HFFc6 (cell line): ENCODE measurements at places on chromosomes 11 and 22. TPM values are rescaled to one million over a fixed set of nuclear protein-coding genes. Genes with fewer than 3 reads are reported as not detected.

The P2RX6 gene
- total RNA-seq, result 1.6 and 3.5 TPM in 2 replicates

The BRSK2 gene
- 0.89 TPM in 1 of 2 replicates, not detected in the other for total RNA-seq

The CARNS1 gene
- 0.06 and 0.08 TPM in 2 replicates for total RNA-seq

The DRICH1 gene
- total RNA-seq, result not detected in 2 replicates

The TRMU gene
- 24.6 to 35.2 TPM (median 32.5 TPM) in 3 replicates for total RNA-seq

The OR52E8 gene
- not detected in 3 replicates for total RNA-seq

The TRAF6 gene
- total RNA-seq, result 7.9 to 8.8 TPM (median 7.9 TPM) in 3 replicates

The MS4A15 gene
- total RNA-seq, result not detected in 2 replicates

The RFPL2 gene
- total RNA-seq, result not detected in 2 replicates

The SCN4B gene
- 0.08 TPM in 1 of 2 replicates, not detected in the other for total RNA-seq

The JHY gene
- 6.2 to 6.5 TPM (median 6.3 TPM) in 3 replicates for total RNA-seq

The CCDC116 gene
- total RNA-seq, result 0.22 to 0.35 TPM (median 0.26 TPM) in 3 replicates

The NLRP6 gene
- total RNA-seq, result not detected in 3 replicates

The SYT9 gene
- total RNA-seq, result not detected in 2 replicates

The APOL5 gene
- not detected in 3 replicates for total RNA-seq

The HBG2 gene
- not detected in 3 replicates for total RNA-seq

The PRG3 gene
- total RNA-seq, result not detected in 3 replicates

The CHRNA10 gene
- total RNA-seq, result 0.52 to 0.84 TPM (median 0.57 TPM) in 3 replicates

The MYOD1 gene
- total RNA-seq, result not detected in 2 replicates

The OR8H3 gene
- not detected in 3 replicates for total RNA-seq

The SNX32 gene
- total RNA-seq, result not detected in 3 replicates

The DRAP1 gene
- 417 to 595 TPM (median 422 TPM) in 3 replicates for total RNA-seq

The TYR gene
- total RNA-seq, result not detected in 3 replicates

The APOA4 gene
- not detected in 3 replicates for total RNA-seq

The VPREB3 gene
- 0.90 TPM in 1 of 3 replicates, not detected in the others for total RNA-seq

The GGTLC2 gene
- total RNA-seq, result not detected in 3 replicates

The TCN2 gene
- total RNA-seq, result 2.4 and 2.8 TPM in 2 replicates

The TMA7B gene
- not detected in 2 replicates for total RNA-seq

The NPTXR gene
- total RNA-seq, result 1.5 to 6.0 TPM (median 4.6 TPM) in 3 replicates
